ENCODE measurements at places on chromosomes 13 and 19.

DNA sequence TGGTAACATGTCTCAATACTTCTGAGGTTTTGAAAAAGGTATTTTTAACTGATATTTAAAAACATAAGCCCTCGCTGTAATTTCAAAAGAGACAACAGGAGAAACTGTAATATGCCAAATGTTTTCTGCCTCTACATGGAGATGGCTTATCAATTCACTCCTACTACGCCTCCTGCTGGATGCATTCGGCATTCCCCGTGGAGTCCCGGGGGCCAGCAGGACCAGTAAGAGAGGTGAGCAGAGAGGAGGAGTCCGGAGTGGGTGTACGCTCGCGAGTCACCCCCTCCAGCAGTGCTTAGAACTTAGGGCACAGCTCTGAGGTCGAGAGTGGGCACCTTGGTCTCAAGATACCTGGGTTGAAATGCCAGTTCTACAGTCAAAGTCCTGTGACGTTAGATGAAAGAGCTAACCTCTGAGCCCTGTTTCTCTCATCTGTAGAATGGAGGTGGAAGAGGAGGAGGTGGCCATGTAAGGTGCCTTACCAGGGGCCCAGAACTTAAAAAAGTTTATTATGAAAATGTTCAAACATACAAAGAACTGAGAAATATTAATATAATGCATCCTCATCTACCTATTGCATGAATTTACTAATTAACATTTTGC is 110.2 kb downstream of the STK24 start:
- peak; percentile 20 for DNase-seq

- DNase-seq, result no peak
Observed at GRCh38 chr13:48560657-48561337, 27.9 kb upstream of the RCBTB2 start.

GRCh38 chr13:113806104-113806471 is 47.1 kb downstream of the TMEM255B start:
- no peak for DNase-seq

DNA sequence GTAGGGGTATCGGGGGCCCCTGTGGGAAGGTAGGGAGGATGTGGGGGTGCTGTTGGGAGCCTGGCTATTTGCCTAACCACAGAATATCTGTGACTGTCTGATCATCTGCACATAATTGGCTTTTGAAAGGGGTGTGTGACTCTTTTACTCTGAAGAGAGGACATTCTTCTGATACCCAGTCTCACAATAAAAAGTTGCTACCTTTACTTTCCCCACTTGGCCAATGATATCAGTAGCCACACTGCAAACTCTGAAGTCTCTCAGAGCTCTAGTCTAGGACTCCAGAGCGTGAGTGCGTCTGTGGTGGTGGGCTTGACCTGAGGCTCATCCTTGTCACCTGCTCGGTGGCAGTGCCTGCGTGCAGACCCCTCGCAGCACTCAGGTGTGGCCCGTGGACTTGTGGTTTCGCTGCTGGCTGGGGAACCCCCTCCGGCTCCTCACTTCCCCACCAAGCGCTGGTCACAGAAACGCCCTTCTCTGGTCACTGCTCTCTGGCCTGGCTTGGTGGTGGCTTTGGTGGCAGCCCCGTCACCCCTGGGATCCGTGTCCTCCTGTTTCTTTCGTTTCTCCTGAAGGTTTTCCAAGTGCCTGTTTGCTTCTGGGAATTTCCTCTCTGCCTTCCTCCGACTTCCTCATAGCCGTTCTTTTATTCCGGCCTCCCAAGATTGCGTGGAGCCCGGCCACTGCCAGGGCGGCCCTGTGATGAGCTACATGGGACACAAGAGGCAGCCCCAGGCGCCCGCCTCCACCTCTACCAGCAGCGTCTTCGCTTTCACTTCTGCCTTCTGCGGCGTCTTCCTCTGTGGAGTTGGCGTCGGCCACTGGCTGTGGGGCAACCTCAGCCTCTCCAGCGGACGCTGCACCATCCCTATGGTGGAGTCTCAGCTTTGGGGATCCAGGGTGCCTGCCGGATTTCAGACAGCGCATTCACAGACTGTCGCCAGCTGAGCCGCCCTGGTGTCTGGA is 78.0 kb downstream of the ATP11A start:
- no peak for DNase-seq

DNA sequence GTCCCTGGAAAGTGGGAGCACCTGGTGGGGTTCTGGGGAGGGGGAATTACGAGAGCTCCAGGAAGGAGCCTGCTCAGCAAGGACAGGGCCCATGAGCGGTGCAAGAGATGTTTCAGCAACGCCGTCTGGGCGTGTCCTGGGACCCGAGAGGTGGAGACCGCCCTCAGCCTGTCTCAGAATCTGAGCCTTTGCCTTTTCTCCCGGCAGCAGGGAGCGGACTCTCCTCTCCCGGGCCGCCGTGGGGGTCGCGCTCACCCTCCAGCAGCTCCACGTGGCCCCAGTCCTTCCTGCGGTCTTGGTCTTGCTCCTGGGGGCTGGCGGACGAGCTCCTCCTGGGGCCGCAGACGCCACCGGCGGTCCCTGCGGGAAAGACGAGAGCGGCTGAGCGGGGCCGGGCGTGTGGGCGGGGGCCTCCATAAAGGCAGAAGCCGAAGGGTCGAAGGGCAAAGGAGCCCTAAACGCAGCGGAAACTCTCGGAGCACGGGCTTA is 714 bp downstream of the POLRMT start:
- peak; percentile 28 for DNase-seq

- DNase-seq, result no peak
Observed at GRCh38 chr13:44273991-44274770, 99.4 kb upstream of the SERP2 start.

DNA sequence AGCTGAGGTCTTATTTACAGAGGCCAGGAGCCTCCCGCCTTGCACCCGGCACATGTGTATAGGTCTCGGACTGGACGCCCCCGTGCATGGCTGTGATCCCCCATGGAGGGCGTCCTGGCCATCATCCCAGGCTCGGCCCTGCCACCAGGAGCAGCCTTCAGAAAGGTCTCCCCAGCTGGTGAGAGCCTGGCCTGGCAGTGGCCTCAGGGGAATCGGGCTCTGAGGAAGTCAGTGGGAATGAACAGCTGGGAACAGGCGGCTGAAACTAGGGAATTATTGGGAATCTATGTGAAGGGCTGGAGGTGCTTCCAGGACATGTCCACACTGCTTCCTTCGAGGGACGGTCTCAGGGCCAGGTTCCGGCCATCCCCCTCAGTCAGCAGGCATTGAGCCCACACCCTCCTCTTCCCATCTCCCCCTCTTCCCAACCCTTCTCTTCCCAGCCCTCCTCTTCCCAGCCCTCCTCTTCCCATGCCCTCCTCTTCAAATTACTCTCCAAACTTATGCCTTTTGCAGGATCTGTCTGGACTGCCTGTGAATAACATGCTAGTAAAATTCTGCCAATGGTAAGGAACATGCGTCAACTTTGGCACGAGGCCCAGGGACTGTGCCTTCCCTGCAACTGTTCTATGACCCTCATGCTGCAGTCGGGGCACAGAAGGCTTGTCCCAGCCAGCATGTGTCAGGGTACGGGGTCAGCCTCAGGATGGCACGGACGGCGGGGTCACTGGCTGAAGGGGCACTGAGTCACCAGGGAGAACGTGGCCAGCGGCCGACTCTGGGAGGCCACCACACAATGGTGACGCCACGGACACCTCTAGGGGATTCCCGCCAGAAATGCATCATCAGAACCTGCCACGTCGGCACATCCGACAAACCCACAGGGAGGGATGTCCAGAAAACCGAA is 24.2 kb upstream of the C13orf46 start:
- no peak for DNase-seq

DNA sequence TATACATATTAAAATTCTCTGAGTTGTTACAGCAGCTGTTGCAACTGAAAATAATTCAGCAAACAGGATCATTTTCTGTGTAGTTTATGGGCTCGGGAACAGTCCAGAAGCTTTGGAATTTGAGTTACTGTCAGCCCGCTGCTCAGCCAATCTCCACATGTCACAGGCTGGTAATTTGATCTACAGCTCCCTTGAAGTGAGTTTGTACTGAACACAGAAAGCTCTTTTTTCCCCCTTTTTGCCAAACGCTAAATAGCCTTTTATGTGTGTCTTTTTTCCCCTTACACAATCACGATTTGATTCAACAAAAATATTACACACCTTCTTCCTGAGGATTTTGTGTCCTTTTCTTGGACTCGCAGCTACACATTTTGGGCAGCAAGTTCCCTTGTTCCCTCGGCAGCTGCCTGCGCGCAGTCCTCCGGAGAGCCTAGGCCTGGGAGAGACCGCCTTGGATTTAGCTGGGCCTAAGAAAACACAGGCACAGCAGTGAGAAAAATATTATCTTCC is 371.4 kb downstream of the KCNRG start:
- DNase-seq, result no peak

DNA sequence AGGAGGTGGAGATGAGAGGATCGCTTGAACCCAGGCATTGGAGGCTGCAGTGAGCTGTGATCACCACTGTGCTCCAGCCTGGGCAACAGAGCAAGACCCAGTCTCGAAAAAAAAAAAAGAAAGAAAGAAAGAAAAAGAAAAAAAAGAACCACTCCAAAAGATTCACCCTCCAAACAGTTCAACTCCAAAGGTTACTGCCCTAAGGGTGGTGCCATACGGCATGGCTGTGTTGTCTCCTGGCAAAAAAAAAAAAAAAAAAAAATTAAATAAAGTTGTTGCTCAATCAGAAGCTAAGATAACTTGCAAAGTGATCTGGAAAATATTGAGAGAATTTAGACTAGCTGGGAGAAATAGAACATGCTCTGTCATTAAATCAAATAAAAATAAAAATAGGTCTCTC is 79.5 kb downstream of the KCTD15 start:
- DNase-seq, result no peak

DNA sequence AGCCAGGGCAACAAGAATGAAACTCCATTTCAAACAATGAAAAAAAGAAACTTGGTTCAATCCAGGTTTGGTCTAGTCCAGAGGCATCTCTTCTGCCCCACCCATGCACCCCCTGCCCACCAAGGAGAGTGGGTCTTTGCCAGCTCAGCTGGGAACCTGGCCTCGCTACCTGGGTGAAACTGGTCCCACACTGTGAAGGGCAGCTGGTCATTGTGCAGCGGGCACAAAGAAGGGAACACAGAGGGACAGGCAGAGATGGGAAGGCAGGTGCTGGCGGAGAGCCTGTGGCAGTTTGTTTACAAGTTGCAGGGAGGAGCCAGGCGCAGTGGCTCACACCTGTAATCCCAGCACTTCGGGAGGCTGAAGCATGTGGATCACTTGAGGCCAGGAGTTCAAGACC is 50.2 kb downstream of the CPAMD8 start:
- DNase-seq, result no peak

DNA sequence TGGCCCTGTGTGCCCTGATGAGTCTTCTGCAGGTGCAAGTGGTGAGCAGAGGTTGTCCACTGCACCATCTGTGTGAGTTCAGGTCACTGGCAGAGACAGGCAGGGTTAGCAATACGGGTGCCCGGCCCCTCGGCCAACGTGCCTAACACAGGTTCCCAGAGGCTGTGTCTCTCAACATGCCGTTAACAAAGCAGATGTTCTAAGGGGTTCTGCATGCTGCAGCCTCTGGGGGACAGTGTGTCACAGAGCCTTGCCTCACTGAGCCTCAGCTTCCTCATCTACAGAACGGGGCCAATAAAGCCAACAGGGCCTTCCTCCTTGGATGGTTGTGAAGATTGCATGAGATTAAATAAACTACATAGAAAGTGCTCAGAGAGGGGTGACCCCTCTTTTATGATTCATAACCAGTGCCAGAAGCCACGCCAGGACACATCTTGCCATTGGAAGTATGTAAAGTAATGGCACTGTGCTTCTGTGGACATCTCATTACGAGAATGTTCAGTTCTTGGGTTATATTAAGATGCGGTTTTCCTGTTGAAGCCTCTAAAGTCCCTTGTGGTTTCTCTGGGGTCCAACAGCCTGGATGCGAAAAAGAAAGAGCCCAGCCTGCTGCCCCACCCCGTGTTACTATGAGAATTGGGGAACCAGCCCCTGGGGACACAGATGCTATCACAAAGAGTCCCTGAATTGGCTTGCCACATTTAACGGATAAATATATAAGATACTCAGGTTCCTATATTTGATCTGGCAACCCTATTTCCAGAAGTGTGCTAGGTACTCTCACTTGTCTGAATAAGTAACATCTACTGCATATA is 11.2 kb upstream of the ARHGEF18 start:
- peak; percentile 97 for DNase-seq

- DNase-seq, result no peak
Observed at GRCh38 chr13:112062571-112063570, 4.1 kb upstream of the SOX1 start.

DNA sequence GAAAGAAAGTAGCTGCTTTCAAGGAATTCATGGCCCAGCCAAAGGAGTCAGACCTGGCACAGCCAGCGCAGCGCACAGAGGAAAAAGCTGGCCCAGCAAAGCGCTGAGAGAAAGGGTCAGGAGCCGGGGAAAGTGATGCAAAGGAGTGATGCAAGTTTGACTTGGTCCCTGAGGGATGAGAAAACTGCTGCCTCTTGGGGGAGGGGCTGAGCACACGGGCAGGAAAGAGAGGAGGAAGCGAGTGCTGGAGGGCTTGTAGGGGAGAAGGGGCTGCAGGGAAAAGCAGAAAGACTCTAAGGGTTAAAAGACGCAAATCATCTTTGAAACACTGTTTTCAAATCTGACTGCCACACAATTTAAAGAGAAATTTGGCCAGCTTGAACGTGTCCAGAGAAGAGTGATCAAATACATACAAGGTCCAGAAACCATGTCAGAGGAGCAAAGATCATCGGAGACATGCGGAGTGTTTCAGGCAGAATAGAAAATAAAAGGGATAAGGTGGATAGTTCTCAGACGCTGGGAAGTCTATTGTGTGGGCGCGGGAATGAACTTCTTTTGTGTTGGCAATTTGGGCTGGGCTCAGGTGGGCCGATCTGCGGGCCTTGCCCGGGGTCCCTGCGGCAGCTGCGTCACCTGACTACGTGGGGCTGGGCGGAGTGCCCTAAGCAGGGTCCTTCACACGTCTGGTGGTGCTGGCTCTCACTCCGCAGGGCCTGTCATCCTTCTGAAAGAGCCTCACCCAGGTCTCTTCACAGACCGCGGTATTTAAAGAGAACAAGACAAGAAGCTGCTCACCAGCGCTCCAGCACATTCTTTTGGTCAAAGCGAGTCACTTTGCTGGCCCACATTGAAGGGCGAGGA is 18.1 kb downstream of the N4BP2L1 start:
- DNase-seq, result no peak

- DNase-seq, result no peak
Observed at GRCh38 chr13:44814836-44815235, 174.4 kb downstream of the NUFIP1 start.

DNA sequence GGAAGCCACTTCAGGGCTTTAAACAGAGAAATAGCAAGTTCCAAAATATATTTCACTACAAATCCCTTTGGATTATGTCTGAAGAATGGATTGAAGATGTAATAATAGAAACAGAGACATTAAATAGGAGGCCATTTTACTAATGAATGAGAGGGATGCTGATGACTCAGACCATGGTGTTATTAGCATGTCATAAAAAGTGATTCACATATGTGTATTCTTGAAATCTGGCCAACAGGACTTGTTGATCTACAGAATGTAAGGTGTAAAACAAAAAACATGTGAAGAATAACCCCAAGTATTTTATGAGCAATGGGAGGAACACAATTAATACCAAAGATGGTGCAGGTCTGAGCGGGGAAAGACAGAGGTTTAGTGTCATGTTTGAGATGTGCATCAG is 873.7 kb downstream of the SLITRK5 start:
- DNase-seq, result no peak

- no peak for DNase-seq
Observed at GRCh38 chr13:98959291-98959690, 18.6 kb downstream of the DOCK9 start.

- DNase-seq, result no peak
Observed at GRCh38 chr13:45691251-45691650, 10.9 kb upstream of the CBY2 start.

Measured in AML-193 (cell line).